ENCODE measurements at places on chromosomes 16 and 17.
A peak's percentile ranks its signal among the peaks of the same experiment; 100 is the strongest.

DNA sequence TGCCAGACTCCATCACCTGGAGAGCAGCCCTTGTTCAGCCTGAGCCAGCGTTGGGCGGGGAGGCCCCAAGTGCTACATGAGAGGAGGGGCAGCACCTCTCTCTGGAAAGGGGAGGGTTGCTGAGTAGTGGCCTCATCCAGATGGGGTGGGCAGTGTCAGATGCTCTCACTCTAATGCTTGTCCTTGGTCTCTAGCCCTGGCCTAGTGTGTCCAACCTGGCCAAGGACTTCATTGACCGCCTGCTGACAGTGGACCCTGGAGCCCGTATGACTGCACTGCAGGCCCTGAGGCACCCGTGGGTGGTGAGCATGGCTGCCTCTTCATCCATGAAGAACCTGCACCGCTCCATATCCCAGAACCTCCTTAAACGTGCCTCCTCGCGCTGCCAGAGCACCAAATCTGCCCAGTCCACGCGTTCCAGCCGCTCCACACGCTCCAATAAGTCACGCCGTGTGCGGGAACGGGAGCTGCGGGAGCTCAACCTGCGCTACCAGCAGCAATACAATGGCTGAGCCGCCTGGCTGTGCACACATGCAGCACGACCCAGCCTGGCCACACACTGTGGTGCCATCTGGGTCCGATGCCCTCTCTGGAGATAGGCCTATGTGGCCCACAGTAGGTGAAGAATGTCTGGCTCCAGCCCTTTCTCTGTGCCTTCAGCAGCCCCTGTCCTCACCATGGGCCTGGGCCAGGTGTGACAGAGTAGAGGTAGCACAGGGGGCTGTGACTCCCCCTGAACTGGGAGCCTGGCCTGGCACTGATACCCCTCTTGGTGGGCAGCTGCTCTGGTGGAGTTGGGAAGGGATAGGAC is 4.3 kb downstream of the CTRL start:
- no peak for DNase-seq

DNA sequence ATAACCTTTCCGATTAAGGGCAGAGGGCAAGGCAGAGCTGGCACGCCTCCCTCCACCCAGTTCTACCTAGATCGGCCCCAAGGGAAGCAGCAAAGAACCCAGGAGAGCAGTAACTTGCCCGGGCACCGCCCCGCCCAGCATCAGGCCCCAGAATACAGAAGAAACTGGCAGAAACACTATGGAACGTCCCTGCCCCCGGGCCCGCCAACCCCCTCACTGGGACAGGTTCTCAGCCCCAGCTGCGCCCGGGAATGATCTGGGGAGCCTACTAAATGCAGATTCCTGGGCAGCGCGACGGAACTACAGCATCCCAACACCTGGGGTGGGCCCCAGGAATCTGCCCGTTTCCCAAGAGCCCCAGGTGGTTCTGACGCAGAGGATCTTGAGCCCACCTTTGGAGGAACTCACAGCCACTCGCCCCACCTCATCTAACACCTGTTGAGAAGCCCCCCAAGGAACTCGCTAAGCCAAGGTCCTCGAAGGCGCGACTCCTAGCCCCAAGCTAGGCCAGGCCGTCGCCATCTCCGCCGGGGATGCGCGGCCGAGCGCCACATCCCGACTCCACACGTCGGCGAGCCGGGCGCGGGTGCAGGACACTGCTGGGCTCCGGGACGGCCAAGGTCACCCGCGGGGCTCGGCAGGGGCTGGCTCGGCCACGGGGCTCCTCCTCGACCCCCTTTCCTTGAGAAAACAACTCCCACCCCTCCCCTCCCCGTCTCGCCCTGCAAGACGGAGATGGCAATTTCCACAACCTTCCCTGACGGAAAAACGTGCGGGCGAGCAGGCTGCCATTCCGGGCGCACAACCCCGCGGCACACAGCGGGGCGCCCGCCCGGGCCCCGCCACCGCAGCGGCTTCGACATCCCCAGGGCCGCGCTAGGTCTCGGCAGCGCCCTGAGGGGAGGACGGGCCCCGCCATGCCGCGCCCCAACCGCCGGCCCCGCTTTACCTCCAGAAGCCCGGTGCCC is 913 bp downstream of the CDIP1 start:
- DNase-seq = no peak

GRCh38 chr17:70355185-70355584 is 185.9 kb downstream of the KCNJ2 start:
- DNase-seq = no peak

GRCh38 chr17:6380915-6381438 is 53.9 kb downstream of the AIPL1 start:
- DNase-seq = no peak

DNA sequence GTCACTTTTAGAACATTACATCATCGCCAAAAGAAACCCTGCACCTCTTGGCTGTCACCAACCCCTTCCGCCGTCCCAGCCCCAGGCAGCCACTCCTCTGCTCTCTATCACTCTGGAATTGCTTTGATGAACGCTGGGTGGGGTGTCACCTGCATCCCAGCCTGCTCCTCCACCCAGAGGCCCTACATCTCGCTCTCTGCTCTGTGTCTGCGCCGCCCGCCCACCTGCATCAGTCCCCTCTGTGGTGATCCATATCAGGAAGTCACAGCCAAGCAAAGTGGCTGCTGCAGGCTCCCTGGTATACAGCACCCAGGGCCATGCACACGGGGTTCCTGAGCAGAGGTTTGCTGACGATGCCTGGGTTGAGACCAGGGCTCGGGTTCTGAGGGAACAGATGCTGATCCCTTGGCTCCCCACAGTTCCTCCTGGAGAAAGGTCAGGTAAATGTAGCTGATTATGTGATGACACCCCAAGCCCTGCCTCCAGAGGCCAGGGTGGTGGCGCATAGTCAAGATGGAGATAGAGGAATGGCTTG is 30.8 kb downstream of the MPRIP start:
- DNase-seq = no peak

DNA sequence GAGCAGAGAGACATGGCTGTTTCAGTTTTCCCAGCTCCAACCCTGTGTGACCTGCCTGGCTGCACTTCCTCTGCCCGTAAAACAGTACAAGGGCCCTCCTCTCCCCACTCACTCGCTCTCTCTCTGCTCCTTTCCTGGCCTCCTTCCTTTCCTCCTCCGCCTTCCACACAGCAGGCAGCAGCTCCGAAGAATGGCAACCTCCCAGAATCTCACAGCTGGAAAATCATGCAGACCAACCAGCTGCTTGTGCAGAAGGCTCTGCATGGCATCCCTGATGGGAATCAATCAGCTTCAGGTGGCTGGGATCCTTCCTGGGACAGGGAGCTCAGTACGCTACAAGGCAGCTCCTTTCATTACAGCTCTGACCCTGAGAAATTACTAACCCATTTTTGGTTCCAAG is 27.4 kb downstream of the TMEM132E start:
- no peak for DNase-seq

DNA sequence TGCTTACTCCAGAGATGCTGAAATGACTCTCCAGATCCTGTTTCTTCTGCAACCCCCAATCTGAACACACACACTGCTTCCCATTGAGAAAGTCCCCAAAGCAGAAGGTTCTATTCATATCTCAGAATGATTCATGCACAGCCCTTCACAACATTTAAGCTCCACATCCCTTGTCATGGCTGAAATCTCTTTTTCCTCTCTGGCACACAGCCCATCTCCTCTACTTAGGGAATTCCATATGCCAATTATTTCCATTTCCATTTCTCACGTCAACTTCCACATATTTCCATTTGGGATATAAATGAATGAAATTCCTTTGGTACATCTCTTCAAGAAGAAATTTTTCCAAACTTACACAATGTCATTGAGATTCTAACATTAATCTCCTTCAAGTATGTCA is 119.6 kb downstream of the CDH11 start:
- no peak for DNase-seq

GRCh38 chr17:21166595-21167210 is 39.9 kb downstream of the DHRS7B start:
- DNase-seq = no peak

DNA sequence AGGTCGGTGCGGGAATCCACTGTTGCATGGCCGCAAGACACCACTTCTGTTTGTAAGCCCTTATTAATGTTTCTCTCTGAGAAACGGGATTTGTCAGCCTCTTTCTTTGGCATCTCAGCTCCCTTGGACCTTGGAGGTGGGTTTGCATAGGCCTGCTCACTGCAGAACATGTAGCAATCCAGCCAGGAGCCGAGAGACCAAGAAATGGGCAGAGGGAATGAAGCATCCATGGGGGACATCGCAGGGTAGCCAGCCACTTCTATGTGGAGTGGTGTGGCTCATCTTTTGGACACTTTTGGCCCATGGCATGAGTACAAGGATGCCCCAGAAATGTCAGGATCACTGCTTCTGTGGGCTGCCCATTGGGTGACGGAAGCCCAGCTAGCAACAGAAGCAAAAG is 79.4 kb downstream of the GSG1L start:
- DNase-seq = no peak

GRCh38 chr17:9238340-9239245 is 217.3 kb downstream of the NTN1 start:
- DNase-seq = no peak

DNA sequence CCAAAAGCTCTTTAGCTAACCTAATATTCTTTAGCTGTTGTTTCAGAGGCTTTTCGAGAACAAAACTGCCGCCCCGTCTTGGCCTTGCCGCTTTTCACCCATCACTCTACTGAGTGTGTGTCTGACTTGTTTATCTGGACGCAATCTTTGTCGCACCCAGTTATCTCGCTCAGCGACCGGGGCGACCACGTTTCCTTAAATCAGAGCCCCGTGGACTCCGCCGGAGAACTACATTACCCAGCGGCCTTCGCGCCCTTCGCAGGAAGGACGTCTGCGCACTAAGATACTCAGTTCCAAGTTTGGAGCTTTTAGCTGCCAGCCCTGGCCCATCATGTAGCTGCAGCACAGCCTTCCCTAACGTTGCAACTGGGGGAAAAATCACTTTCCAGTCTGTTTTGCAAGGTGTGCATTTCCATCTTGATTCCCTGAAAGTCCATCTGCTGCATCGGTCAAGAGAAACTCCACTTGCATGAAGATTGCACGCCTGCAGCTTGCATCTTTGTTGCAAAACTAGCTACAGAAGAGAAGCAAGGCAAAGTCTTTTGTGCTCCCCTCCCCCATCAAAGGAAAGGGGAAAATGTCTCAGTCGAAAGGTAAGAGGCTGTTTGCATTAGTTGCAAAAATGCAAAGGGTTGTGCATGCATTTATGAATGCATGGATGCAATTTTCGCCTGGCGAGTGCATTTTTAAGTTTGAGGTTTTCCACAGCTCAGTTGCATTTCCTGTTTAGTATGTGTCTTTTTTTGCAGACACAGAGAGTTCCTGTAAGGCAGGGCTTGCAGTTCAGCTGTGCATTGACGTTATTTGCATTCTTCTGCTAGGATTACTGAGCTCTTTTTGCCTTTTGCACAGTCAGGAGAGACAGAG is at the start of gene MAP2K6:
Gene MAP2K6, plus strand, starts transcription at position 290 of the 867 bp plus-strand sequence. Its CDS starts 288 bp downstream, at position 578.
- peak; percentile 20 for DNase-seq

DNA sequence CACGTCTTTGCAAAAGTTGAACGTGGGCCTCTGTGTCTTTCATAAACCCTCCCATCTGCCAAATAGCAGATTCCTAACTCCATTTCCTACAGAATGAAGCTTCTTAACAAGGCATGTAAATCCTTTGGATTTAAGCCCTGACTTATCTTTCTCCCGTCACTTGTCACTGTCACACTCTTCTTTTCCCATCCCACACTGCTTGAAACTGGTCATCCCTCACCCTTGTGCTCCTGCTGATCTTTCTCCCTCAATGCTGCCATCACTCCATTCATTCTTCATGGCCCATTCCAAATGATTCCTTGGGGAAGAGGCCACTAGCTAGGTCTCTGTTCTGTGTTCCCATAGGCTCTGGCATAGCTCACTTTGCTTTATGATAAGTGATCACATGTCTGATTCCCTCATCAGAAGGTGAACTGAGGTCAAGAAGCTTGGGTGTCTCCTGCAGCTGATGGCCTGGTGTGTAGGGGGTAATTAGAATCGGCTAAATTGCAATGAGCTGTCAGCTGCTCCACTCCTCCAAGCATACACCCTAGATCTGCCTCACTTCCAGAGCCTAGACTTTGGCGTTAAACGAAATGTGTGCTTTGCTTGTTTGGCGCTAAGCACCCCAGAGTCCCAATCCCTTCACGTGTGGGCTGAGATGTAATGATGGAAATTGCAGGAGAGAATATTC is 61.7 kb downstream of the PECAM1 start:
- DNase-seq = no peak

GRCh38 chr16:85088570-85089199 is 23.6 kb downstream of the CIBAR2 start:
- DNase-seq = no peak

DNA sequence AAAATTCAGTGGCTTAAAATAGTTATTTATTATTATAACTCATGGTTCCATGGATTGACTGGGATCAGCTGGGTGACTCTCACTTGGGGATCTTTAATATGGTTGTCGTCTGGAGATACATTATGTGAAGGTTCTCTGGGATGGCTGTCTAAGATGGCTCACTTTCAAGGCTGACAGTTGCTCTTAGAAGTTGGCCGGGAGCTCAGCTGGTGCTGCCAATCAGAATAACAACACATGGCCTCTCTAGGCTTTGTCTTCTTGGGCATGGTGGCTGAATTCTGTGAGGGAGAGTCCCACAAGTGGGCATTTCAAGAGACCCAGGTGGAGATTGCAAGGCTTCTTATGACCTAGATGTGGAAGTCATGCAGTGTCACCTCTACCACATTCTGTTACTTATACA is 269.7 kb downstream of the CA10 start:
- DNase-seq = no peak

- no peak for DNase-seq
Observed at GRCh38 chr16:56711862-56712261, 18.1 kb upstream of the NUP93 start.

DNA sequence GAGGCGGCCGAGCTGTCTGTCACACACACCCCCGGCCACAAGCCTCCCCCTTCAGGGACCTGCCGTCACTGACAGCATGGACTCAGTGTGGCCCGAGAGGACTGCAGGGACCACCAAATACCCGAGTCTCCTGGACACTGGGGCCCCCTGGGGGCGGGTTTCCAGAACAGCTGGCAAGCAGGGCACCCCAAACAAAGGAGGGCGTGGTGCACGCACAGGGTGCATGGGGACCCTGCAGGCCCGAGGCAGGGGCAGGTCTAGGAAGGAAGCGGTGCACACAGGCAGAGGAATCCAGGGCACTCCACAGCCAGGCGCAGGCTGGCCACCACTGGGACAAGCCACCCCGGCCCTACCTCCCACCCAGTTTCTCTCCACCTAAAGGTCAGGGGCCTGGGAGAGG is 28.7 kb upstream of the ENPP7 start:
- DNase-seq = no peak

- peak; percentile 37 for DNase-seq
Observed at GRCh38 chr16:83940630-83941378, 12.2 kb upstream of the OSGIN1 start.

Data from DMS79 treated with DMSO at 0.1 percent for 48 hours (cell line).